ENCODE measurements at places on chromosomes 2 and 18.

GRCh38 chr2:48712151-48712550 lies 43.4 kb downstream of the LHCGR start:
- no peak for DNase-seq

DNA sequence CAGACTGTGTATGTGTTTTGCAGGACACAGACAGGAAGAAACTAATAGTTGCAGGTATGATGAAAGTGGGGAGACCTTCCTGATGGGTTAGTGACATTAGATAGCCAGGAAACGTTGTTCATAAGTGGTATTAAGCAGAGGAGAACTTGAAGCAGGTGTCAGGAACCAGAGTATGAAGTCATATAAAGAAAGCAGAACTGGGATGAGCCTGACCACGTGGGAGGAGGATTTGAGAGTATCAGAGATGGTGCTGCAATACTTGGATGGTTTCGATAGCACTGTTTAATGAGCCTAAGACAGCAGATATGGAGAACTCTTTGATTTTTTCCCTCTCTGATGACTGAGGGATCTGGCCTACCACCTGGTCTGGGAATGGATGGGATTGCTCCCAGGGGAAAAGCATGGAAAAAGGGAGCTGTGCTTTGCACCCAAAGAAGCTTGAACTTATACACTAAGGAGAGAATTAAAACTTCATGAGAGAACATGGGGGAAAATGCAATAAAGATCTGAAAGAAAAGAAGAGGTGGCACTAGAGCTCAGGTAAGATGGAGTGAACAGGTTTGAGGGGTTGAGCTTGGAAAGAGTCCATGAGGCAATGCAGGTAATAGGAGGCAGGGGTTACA lies 226.0 kb upstream of the LRRTM1 start:
- no peak for DNase-seq

- no peak for DNase-seq
Measured at GRCh38 chr2:45283764-45284620, 274.7 kb upstream of the SIX2 start.

DNA sequence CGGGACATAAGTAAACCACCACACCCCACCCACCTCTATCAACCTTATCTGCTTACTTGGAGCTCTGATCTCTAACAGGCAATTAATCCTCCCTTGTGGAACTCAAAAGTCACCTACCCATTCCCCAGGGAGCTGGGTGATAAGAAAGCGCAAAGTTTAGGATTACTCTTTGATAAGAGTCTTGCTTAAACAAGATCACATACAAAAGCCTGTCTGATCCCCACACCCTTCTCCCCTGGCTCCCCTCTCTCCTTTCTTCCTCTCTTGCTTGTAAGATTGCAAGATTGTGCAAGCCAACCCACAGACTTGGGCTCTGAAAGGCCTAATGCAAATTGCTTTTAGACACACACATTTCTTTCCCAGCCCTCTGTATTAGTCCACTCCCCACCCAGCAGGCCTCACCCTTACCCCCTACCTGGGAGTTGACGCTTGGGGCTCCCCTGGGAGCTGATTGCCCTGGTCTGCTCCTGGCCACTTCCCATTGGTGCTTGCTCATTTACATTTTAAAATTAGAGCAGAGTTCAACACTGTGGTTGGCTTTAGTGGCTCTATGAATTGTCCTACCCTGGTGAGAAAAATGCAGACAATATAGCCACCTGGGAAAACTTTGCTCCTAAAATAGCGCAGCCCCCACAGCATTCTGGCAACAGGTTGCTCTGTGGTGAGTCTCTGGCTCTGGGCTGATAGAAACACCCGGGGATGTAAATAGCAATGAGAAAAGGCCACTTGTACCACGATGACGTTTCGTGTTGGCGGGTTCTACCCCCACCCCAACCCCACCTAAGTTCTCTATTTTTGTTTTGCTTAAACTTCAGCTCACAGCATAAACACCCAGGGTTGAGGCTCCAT lies 92.8 kb upstream of the MSH2 start:
- DNase-seq = no peak

GRCh38 chr2:208369091-208369490 lies 37.5 kb upstream of the PTH2R start:
- DNase-seq = no peak

DNA sequence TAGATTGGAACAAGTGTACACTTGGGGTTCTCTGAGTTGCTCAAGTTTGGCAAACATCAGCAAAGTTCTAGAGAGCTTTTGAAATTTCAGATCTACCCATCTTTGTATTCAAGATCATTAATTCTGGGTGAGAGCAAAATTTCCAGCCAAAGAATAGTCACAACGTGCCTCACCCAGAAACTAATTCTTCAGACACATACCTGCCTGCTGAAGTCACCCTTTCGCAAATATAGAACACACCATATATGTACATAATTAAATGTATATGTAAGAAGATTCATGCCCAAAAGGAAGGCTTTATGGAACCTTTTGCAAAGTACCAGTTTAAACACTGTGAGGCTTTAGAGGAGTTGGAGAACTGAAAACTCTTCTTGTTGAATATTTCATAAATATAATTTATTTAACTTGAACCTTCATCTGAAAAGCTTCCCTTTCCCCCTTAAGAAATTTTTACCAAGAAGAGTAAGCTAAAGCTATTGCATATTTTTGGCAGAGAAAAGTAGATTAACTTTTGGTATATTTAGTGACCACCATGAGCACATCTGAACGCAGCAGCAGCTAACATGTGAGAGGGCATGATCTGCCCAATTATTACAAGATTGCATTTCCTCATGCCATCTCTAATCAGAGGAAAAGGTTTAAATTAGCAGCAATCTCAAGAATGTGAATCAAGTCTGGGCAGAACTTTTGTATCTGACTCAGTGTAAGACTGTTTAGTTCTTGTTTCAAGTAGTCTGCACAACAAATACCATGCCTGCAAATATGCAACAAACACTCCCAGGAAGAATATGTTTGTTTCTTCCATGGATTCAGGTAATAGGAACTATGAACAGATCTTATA lies 8.2 kb downstream of the RND3 start:
- no peak for DNase-seq

DNA sequence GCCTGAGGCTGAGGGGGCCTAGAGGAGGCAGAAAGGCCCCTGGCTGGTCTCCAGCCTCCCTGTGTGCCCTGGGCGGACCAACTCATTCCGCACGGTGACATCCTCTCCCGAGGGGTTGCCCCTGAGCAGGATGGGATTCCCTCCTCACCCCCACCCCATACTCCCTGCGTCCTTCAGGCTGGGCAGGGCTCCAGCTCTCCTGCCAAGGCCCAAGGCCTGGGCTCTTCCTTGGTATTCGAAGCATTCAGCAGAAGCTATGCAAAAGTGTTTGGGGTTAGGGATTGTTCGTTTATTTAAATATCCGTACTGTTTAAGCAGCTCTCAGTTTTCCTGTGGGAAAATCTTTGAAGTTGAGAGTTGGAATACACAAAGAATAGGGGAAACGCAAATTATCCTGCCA lies 113.1 kb upstream of the RAB12 start:
- DNase-seq = no peak

DNA sequence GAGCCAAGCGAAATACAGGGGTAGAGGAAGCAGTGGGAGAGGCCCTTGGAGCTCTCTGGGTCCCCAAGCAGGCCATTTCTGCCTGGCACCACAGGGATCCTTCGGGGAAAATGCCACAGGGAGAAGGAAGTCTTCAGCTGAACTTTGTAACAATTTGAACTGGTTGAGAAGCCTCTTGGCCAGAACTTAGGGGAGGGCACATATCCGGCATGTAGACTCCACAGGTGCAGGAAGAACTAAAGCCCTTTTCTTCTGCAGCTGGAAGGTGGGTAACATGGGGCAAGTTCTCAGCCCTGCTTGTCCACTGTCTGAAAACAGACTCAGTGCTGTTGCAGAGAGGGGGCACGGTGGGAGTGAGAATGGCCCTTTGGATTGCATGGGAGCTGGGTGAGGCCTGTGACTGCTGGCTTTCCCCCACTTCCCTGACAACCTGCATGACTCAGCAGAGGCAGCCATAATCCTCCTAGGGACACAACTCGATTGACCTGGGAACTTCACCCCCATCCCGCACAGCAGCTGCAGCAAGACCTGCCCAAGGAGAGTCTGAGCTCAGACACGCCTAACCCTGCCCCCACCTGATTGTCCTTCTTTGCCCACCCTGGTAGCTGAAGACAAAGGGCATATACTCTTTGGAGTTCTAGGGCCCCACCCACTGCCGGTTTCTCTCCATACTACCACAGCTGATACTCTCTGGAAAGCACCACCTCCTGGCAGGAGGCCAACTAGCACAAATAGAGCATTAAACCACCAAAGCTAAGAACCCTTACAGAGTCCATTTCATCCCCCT lies 101.6 kb upstream of the FAM136A start:
- DNase-seq = no peak

DNA sequence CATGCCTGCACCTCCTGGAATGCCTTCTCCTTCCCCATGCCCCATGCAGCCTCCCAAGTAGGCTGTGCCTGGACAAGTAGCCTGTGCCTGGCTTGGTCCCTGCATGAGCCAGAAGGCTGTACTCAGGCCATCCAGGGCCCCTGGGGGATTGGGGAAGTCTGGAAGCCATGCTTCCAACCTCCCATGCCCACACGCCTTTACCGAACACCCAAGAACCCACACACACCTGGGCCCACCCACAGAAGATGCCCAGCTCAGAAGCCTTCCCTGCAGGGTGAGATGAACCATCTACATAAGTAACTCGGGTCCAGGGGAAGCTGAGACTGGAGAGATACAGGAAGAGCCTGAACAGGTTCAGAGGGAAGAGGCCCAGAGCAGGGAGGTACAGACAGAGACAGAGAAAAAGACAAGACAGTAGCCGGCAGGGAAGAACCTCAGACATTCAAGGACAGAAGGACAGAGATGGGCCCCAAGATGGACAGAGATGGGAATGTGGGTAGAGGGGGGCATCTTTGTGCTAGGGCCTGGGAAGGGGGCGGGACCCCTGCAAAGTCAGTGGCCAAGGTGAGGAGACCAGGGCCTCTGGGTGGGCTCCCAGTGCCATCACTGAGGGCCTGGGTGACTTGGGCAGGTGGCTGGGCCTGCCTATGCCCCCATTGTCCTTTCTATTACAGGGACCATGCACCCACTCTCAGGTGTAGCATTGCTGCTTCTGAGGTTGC lies 4.3 kb downstream of the BIN1 start:
- DNase-seq = no peak

All from stimulated activated CD8-positive, alpha-beta memory T cell treated with anti-CD3 and anti-CD28 coated beads, Interleukin-4, amount 100 ng/mL, for 1 hour (primary cell).